ENCODE measurements at places on chromosomes 3 and 15. TPM values are rescaled to one million over a fixed set of nuclear protein-coding genes. Genes with fewer than 3 reads are reported as not detected.

The SETD2 gene
- total RNA-seq, result 74.7 TPM

The COLQ gene
- 2.5 TPM for total RNA-seq

The FOXL2 gene
- total RNA-seq, result 0.45 TPM

The MINDY4B gene
- total RNA-seq, result not detected

The LIPC gene
- not detected for total RNA-seq

The GOLGA8N gene
- total RNA-seq, result 8.9 TPM

The SMAD6 gene
- 10.8 TPM for total RNA-seq

The ROPN1 gene
- not detected for total RNA-seq

All from cerebellum (tissue), 4 donors.